ENCODE measurements at places on chromosomes 1 and 21. TPM values are rescaled to one million over a fixed set of nuclear protein-coding genes. Genes with fewer than 3 reads are reported as not detected.
A peak's percentile ranks its signal among the peaks of the same experiment; 100 is the strongest.

DNA sequence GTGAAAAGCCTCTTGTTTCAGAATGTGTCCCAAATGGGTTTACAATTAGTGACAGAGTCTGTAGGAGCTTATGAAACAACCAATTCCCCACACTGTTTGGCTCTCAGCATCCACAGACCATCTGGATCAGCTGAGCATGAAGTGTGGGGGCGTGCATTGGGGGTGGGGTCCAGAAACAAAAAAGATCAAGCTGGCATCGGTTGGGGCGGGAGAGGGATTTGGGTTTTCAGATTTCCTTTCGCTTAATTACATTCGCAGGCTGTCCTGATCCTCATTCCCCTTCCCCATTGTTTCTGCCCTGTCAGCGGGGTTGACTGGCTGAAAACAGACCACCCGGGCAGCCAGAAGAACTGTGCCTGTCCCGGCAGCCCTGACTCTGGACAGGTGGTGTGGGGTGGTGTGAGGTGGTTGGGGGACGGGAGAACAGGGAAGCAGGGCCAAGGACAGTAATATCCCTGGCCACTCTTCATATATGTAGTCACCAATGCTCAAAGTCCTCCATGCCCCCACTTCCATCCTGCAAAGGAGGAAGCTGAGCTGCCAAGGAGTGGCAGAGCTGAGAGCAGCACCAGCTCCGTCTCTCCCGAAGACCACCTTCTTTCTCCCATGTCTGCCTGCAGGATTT, 92.0 kb downstream of the IER5 start:
- no peaks in the 10 kb centered on the region for H3K27me3 ChIP-seq
- no peaks in the 10 kb centered on the region for H3K36me3 ChIP-seq
- DNase-seq, result no peak
- H3K27ac ChIP-seq, result peak overlapping the region; percentile 53

DNA sequence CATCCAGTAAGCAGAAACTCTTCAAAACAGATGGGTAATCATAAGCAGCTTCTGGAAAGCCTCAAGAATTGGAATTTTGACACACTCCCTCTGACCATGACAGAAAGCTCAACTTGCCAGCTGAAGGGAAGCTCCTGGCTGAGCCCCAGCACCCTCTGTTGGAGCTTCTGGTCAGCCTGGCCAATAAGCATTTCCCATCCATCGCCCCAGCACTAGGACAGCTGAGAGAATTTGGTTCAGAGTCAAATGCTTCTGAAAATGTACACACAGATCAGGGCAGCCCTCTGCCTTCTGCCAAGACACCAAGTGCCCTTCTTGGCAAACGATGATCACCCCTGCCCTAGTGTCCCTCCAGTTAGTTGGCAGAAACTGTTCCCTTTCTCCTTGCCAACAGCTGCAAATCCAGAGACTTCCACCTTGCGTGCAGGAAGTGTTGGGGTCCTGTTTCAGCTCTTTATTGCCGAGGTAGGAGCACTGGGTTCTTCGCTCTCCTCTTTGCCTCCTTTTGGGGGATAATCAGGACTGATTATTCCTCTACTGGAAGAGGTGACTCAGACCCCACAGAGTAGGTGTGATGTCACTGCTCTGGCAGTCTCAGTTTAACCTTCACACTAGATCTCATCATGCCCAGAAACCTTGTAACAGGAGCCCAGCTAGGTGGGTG, 11.9 kb downstream of the PIGV start:
- peak overlapping the region; percentile 64 for H3K4me3 ChIP-seq
- H3K27me3 ChIP-seq, result no peaks in the 10 kb centered on the region
- DNase-seq, result peak; percentile 62
- peaks cover 47% of the 10 kb centered on the region for H3K4me1 ChIP-seq
- peaks cover 34% of the 10 kb centered on the region for H3K36me3 ChIP-seq

- no peaks in the 10 kb centered on the region for H3K27me3 ChIP-seq
- no peak for DNase-seq
- no peak overlapping the region for H3K27ac ChIP-seq
- H3K36me3 ChIP-seq, result no peaks in the 10 kb centered on the region
Measured at GRCh38 chr1:223706077-223706973, 6.0 kb upstream of the CAPN2 start.

GRCh38 chr1:97668945-97669344, 251.9 kb downstream of the DPYD start:
- no peaks in the 10 kb centered on the region for H3K27me3 ChIP-seq
- DNase-seq, result peak; percentile 31
- no peaks in the 10 kb centered on the region for H3K4me1 ChIP-seq

GRCh38 chr1:28236656-28237322, 865 bp downstream of the ATP5IF1 start:
- no peaks in the 10 kb centered on the region for H3K27me3 ChIP-seq
- peaks cover 12% of the 10 kb centered on the region for H3K4me1 ChIP-seq
- peaks cover 2% of the 10 kb centered on the region for H3K36me3 ChIP-seq
- no peak overlapping the region for H3K4me3 ChIP-seq
- H3K27ac ChIP-seq, result no peak overlapping the region

DNA sequence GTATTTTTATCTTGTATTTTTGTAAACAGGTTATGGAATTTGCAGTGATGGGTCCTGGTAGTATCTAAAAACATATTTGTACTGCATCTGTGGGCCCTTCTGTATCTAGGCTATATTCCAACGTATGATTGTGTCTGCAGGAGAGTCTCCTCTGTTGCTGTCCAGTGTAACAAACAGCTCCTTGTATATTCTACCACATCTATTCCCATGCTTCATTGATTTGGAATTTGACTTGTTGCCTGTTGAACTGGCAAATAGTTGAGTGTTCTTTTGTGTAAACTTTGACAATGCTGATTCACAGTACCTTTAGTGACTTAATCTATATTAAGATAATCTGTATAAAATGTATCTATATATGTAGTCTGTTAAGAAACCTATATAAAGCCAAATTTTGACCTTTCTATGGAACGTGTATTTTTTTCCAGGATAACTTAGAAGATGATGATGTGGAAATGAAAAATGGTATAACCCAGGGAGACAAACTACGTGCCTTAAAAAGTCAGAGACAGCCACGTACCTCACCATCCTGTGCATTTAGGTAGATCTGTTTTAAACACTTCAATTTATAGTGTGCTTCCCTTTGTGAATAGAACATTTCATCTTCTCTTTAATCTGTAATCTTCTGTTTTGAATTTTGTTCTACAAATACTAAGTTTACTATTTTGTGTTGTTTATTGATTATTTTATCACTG, 43.4 kb upstream of the GPR88 start:
- peaks cover 29% of the 10 kb centered on the region for H3K36me3 ChIP-seq
- no peak for DNase-seq
- no peak overlapping the region for H3K4me3 ChIP-seq
- H3K4me1 ChIP-seq, result peaks cover 1% of the 10 kb centered on the region
- no peaks in the 10 kb centered on the region for H3K27me3 ChIP-seq

DNA sequence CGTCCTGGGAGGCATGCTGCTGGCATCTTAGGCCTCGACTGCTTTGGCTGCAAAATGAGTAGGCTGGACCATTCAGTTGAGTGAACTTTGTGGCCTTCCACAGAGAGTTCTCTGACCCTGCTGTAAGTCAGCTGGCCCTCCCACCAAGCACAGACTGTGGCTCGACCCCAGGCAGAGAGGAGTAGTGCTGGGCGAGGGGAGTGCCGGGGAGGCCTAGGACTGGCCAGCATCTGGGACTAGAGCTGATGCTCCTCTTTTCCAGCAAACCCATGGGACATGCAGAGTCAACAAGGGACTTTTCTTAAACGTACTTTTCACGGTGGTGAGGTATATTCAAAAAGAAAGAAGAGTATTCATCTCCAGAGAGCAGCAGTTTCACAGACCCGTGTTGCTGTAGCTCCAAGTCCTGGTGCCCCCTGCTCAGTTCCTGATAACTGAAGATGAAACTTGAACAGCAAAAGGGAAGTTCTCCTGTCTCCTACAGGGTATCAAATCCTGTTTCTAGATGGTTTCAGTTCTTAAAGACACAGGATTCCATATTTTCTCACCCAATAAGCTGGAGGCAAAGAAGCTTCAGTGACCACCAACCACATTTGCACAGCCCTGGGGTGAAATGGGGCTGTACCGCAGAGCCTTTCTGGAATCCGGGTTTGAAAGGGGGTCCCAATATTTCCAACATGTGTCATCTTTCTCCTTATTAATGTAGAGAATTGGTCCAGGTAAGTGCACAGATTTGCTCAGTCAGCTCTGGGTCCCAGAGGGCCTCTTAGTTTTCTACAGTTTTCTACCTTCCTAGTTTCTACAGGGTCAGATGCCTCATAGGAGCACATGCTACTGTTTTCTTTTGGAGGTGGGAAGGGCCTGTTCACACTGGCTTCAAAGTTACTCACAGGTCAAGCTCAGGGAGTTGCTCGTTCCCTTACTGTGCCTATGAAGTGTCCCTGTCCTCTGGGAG, 20.9 kb downstream of the BATF3 start:
- peaks cover 57% of the 10 kb centered on the region for H3K4me1 ChIP-seq
- no peaks in the 10 kb centered on the region for H3K36me3 ChIP-seq
- peaks cover 7% of the 10 kb centered on the region for H3K27me3 ChIP-seq
- peak; percentile 59 for DNase-seq
- H3K27ac ChIP-seq, result peak overlapping the region; percentile 83

DNA sequence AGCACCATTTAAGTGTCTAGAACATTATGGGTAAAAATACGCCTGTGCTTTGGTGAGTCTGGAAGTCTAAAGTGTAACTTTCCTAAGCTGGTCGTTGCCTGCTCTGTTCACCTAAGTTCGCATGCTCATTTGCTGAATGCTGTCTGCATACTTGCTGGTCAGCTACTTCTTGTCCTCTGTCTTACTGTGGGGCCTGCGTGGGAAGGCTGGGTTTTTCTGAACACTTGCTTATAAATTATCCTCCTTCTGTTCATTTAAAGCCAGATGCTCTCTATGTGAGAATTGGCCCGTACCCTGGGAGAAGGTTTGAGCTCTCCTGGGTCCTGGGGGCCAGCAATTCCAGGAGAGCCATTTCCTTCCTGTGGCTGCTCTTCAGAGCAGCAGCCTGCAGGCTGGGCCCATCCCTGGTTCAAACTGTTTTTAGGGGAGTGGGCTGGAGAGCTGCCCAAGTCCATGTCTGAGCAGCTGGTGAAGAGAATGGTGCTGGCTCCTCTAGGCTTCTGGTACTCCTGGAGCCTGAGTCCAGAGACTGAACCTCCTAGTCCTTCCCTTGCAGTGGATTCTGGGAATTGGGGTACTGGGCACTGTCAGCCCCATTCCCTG, 75.7 kb downstream of the GALNT2 start:
- H3K27me3 ChIP-seq, result no peaks in the 10 kb centered on the region
- no peak overlapping the region for H3K4me3 ChIP-seq
- peaks cover 50% of the 10 kb centered on the region for H3K4me1 ChIP-seq
- DNase-seq, result no peak
- H3K27ac ChIP-seq, result no peak overlapping the region

DNA sequence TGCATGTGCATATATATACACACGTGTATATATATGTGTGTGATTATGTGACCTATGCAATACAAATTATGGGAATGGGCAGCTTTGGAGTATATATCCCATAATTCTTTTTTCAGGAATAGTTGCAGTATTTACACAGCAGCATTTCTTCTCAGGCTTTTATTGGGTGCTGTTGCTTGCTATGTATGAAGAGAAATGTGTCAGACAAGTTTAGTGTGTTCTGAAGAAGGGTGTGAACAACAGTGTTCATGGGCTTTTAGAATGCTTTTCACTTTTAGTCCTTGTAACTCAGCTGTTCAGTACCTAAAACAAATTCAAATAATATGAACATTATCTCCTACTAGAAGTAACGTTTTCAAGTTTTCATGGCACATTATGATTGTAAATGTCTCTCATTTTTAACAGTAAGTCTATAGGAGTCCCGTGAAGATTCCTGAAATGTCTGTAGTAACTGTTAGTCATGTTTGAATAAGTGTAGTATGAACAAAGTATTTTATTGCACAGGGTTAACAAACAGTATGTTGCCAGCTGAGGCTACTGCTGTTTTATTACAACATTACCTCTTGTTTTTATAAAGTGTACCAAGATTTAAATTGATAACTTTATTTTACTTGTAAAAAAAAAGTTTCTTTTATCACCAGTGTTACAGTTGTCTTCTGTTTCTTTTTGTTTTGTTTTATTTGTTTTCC, 42.5 kb downstream of the TMED5 start:
- no peaks in the 10 kb centered on the region for H3K4me1 ChIP-seq
- no peaks in the 10 kb centered on the region for H3K27me3 ChIP-seq
- H3K36me3 ChIP-seq, result peaks cover 25% of the 10 kb centered on the region
- H3K4me3 ChIP-seq, result no peak overlapping the region
- DNase-seq, result no peak
- H3K27ac ChIP-seq, result peak overlapping the region; percentile 23

- H3K4me1 ChIP-seq, result no peaks in the 10 kb centered on the region
- peaks cover 9% of the 10 kb centered on the region for H3K27me3 ChIP-seq
- H3K27ac ChIP-seq, result no peak overlapping the region
Measured at GRCh38 chr1:211591980-211592493, 13.1 kb upstream of the SLC30A1 start.

GRCh38 chr1:9197186-9198099, 37.1 kb upstream of the H6PD start:
- no peaks in the 10 kb centered on the region for H3K36me3 ChIP-seq
- no peak for DNase-seq
- H3K4me1 ChIP-seq, result peaks cover 33% of the 10 kb centered on the region
- peaks cover 58% of the 10 kb centered on the region for H3K27me3 ChIP-seq

DNA sequence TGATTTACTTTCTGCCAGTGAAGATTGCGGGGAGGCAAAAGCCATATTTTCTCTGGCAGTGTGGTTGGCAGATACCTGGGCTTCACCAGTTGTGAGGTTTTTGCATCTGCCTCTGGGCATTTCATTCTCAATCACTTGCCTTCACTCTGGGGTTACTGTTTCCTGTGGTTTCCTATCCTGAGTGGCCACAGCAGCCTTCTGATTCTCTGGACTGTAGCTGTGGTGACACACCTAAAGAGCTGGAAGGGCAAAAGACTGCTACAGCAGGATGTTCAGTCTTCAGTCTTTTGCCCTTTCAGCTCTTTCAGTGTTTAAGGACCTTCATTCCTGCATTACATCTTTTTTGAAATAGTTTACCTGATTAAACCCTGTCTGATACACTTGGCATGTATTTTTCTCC, 50.5 kb upstream of the GPR52 start:
- no peak for DNase-seq
- H3K36me3 ChIP-seq, result peaks cover 47% of the 10 kb centered on the region
- H3K4me3 ChIP-seq, result no peak overlapping the region
- no peaks in the 10 kb centered on the region for H3K27me3 ChIP-seq

- H3K27ac ChIP-seq, result no peak overlapping the region
- no peaks in the 10 kb centered on the region for H3K4me1 ChIP-seq
- H3K27me3 ChIP-seq, result peaks cover 21% of the 10 kb centered on the region
Measured at GRCh38 chr1:111876631-111877030, 112.8 kb downstream of the KCND3 start.

The MYBPHL gene
- total RNA-seq, result not detected

The TMEM79 gene
- 8.0 TPM for total RNA-seq

The KISS1 gene
- not detected for total RNA-seq

The CLEC20A gene
- total RNA-seq, result not detected

The DIRAS3 gene
- total RNA-seq, result 0.18 TPM

The CAMK2N1 gene
- 0.86 TPM for total RNA-seq

The TFF1 gene
- not detected for total RNA-seq

The KCNJ10 gene
- 0.29 TPM for total RNA-seq

The MYOG gene
- total RNA-seq, result not detected

Data from activated CD8-positive, alpha-beta T cell treated with anti-CD3 and anti-CD28 coated beads for 36 hours (primary cell).